ENCODE measurements at places on chromosomes 16 and 17. TPM values are rescaled to one million over a fixed set of nuclear protein-coding genes. Genes with fewer than 3 reads are reported as not detected.

PTX4 gene
- polyA plus RNA-seq: not detected

FBXL16 gene
- polyA plus RNA-seq: 12.0 TPM

CLEC3A gene
- not detected for polyA plus RNA-seq

ITGB4 gene
- 15.7 TPM for polyA plus RNA-seq

HAS3 gene
- 0.34 TPM for polyA plus RNA-seq

SREBF1 gene
- 37.6 TPM for polyA plus RNA-seq

KRTAP1-1 gene
- not detected for polyA plus RNA-seq

TBC1D3K gene
- not detected for polyA plus RNA-seq

METTL23 gene
- 53.0 TPM for polyA plus RNA-seq

Measured in kidney (tissue), 22 donors.